ENCODE measurements at places on chromosomes 11 and 22.

GRCh38 chr22:36239150-36239400, 252 bp downstream of the APOL2 start:
- peak; percentile 71 for DNase-seq

GRCh38 chr22:48607901-48608662, 1219.6 kb downstream of the BRD1 start:
- no peak for DNase-seq

- no peak for DNase-seq
Observed at GRCh38 chr11:109853156-109853776, 239.9 kb upstream of the ZC3H12C start.

- DNase-seq, result no peak
Observed at GRCh38 chr22:33737662-33738061, 182.6 kb downstream of the LARGE1 start.

DNA sequence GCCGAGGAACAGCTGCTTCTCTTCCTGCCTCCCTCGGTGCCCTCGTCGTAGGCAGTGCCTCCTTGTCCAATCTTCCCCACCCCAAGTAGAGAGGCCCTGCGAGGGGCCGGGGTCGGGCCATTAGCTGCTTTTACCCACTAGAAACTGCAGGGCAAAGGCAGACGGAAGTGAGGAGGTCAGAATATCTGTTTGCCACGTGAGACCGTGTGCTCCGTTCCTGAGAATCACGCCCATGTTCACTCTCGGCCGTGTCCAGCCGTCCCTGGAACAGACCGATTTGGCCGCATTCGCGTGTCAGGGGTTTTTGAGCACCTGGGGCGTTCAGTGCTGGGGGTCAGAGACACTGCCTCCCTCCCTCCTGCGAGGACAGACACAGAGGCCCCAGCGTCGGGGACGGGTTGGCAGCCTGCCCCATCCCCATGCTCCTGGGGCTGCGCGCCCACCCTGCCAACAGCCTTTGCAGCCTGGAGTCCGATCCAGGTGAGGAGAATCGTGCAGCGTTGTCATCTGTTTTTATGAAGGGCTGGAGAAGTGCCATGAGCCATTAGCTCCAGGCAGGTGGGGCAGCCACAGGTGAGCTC, 982.2 kb downstream of the BRD1 start:
- no peak for DNase-seq

DNA sequence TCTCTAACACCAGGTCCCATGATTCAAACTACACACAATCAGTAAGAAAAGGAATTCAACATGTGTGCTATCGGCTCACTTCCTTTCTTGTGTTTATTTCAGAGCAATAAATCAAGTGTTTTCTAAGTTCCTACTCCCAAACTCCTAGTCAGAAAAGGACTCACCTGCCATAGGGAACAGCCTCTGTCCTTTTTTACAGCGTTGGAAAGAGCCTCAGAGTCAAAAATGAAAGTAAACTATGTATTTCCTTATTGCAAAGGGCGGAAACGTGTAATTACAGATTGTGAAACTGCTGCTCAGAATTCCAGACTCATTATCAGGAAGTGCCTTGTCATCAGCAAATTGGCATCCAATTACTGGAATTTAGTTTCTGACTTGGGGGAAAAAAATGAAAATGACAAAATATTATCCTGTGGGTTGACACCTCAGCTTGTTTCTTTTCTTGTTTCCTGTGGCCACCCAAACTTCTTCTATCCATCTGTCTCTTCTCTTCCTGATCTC, at the start of gene CASP4:
Gene CASP4 (minus strand): TSS at position 220 of the 501 bp plus-strand sequence. CDS start 49 bp downstream, at position 171.
- peak; percentile 11 for DNase-seq

DNA sequence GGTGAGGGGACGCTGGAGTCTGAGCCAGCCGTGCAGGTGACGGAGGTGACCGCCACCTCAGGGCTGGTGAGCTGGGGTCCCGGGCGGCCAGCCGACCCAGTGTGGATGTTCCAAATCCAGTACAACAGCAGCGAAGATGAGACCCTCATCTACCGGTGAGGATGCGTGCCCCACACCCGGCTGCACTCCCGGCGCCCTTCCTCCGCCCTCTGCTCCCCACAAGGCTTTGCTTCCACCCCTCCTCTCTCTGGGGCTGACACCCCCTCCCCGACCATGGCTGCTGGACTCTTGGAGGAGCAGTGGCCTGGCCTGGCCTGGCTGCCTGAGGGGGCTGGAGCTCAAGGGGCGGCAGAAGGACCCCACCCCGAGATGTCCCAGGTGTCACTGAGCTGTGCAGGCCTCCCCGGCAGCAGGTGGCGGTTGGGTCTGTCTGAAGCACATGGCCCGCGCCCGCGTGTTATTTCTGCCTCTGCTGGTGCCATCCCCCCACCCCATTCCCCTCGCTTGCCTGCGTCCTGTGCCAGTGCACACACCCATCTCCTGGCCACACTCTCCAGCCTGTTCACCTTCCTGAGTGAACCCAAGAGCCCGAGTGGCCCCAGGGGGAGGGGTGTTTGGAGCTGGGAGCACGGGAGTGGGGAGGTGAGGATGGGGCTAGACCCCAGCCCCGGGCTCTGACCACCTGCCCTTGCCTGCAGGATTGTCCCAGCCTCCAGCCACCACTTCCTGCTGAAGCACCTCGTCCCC, 2.2 kb downstream of the LRFN4 start:
- no peak for DNase-seq

DNA sequence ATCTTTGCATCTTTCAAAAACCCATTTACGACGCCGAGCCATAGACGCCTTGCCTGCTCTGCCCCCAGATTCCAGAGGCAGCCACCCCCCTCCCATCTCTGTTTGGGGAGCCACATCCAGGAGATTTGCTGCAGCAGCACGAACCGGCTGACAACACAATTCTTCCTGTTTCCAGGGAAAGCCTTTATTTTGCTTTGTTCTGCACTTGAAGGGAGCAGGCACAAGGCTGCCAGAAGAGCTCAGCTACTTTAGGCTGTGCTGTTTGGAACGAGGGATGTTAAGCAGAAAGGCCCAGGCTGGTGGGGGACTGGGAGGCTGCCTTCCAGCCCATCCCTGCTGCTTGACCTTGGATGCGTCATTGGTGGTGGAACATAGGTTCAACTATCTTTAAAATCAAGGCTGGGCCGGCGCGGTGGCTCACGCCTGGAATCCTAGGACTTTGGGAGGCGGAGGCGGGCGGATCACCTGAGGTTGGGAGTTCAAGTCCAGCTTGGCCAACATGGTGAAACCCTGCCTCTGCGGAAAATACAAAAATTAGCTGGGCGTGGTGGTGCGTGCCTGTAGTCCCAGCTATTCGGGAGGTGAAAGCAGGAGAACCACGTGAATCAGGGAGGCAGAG, 243.9 kb downstream of the MIAT start:
- no peak for DNase-seq

- no peak for DNase-seq
Observed at GRCh38 chr11:2523821-2524391, 79.1 kb downstream of the KCNQ1 start.

DNA sequence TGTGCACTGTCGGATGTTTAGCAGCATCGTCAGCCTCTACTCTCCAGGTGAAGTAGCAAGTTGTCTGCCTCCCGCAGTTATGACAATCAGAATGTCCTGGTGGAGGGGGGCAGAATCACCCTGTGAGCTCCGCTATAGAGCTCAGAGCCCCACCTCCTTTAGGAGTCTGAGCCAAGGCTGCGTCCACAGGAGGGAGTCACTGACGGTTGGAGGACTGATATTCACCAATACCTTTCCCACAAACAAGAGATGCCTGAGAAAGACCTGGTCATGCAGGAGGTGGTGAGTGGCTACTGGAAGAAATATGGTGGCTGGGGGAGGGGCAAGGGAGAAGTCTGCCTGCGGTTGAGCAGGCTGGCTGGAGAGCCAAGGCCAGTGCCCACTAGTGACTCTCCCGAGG, 41.7 kb upstream of the ADA2 start:
- DNase-seq, result no peak

GRCh38 chr11:130431331-130431773, 2.9 kb upstream of the ADAMTS8 start:
- DNase-seq, result no peak

DNA sequence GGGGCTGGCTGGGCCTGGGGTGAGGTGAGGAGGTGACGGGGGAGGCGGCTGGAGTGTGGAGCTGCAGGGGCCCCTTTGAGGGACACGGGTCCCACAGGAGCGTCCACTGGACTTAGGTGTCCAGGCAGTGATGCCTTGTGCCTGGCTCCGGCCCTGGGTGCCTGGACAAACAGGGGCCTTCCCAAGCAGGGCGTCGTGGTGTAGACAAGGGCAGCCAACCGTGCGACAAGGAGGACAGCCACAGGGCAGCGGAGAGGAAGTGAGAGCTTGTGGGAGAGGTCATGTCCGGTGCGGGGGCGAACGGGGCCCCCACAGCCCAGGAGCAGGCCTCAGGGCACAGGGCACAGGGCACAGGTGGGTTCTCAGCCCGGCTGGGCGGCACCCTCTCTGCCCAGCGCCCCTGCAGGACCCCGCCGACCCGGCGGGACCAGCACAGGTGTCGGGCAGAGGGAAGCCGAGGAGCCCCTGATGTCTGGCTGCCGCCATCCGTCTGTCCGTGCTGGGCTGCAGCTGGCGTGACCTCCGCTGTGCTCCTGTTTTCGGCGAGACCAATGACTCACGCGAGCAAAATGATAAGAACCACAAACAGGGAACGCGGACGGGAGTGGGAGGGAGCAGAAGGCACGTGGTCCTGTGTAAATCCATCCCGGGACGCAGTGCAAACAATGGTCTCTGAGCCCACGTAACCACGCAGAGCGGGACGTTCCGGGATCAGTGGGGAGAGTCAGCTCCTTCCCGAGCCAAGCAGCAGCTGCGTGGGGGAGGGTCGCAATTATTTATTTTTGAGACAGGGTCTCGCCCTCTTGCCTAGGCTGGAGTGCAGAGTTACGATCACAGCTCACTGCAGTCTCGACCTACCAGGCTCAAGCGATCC, 49.1 kb upstream of the A4GALT start:
- DNase-seq, result peak; percentile 66

DNA sequence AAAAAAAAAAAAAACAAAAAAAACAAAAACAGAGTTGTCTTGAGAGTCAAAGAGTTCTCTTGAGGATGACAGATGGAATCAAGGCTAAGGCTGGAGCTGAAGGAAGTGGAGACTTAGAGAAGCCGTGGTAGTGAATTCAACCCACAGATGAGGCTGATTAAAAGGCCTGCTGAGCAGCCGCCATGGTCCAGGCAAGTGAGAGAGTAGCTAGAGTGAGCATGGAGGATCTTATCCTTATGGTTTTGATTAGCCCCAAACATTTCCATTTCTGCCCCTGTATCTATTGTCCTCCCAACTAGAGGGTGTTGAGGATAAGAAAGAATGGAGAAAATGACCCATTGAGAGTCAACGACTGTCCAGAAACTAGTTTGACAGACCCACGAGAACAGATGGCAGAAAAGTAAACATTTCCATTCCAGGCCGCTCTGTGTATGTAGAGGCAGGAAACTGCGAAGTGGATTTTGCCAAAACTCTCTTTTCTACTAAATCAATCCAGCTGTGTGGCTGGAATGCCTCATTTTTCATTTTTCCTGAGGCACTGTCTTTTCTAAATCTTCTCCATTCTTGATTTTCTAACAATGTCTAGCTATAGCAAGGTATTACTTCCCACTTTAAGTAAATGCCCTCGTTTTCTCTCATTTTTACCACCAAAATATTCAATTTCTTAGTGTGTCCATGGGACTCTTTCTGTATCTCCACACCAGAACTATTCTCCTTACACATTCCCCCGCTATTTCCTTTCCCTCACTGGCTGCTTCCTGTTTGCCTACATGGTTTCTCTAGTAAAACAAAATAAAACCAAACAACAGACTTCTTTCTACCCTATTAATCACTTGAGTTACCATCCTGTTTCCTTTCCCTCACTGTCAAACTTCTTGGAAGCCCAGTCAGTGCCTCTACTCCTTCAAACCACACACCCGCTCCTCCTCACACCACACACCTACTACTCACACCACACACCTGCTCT, 5.4 kb upstream of the MMP8 start:
- no peak for DNase-seq

DNA sequence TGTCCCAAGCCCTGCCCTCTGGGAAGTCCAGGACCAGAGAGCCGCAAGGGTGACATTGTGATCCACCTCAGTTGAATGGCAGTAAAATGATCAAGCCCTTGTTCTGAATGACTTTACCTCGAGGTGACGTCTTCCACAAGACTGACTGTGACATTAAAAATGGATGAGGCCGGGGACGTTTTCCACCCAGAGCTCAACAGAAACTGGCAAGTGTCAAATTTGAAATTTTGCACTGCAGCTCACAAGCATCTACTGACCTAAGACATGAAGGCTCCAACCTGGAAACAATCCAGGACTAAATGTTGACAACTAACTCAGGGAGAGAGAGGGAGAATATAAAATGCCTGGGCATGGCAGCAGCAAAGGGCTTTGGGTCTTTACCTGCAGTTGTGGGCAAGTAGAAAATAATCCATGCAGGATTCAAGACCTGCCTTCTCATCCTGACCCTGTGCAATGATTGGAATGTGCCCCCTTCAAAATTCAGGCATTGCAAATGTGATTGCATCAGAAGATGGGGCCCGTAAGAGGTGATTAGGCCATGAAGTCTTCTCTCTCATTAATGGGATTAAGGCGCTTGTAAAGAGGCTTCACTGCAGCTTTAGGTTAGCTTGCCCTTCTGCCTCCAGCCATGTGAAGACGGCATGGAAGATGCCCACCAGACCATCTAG, 33.6 kb upstream of the CLMP start:
- no peak for DNase-seq

GRCh38 chr11:133982876-133983275, 26.1 kb upstream of the IGSF9B start:
- DNase-seq, result no peak

- DNase-seq, result no peak
Observed at GRCh38 chr22:44353041-44353440, 40.3 kb upstream of the SHISAL1 start.

DNA sequence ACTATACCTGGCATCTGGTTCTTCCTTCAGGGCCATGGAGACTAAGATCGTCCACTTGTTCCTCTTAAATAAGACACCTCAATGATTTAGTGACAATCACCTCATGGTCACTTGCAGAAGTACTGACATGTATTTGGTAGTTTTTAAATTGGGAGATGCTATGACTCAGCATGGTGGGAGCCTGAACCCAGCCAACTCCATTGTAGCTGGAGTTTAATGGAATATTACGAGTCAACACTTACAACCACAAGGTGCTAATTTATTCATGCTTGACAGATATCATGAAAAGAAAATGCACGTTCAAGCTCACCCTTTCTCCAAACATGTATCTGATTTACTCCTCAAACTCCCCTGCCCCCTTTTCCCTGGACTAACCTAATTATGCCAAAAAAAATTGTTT, 16.6 kb upstream of the APOL3 start:
- DNase-seq, result no peak

GRCh38 chr11:72840780-72841179, 26.6 kb downstream of the ATG16L2 start:
- DNase-seq, result no peak

GRCh38 chr11:43879789-43880639, 617 bp upstream of the ALKBH3 start:
- no peak for DNase-seq

GRCh38 chr11:65152122-65152521, 17.8 kb upstream of the SYVN1 start:
- no peak for DNase-seq

DNA sequence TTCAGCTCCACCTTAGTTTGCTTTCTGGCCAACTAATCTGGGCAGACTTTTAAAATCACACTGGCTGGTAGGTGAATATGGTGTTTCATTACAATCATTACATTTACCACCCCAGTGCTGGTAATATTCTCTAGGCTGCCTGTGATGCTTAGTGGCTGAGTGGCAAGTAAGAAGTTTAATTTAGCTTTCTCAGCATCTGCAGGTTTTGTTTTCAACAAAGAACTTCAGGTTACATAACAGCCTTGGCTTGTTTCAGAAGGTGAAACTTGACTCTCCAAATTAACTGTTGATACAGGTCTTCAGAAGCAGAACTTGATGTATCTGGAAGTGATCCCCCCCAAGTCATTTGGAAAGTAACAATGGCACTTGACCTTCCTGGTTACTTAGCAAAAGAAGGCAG, 423.3 kb upstream of the CCDC90B start:
- no peak for DNase-seq

Measured in right kidney (tissue), 9 donors.